ENCODE measurements at places on chromosomes 12 and 14.

DNA sequence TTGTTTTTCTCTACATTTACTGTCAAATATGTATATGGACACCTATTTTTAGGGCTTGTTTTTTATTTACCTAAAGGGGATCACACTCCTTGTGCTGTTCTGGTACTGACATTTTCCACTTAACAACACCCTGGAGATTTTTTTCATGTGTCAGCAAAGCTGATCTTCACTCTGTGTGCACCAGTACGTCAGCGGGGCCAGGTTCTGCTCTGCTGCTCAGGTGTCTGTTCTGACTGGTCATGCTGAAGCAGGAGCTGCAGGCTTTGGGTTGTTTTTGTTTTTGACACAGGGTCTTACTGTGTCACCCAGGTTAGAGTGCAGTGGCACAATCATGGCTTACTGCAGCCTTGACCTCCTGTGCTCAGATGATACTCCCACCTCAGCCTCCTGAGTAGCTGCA lies 81.9 kb upstream of the CCND2 start:
- DNase-seq, result no peak

- no peak for DNase-seq
Observed at GRCh38 chr14:68602507-68602906, 190.4 kb downstream of the ZFP36L1 start.

DNA sequence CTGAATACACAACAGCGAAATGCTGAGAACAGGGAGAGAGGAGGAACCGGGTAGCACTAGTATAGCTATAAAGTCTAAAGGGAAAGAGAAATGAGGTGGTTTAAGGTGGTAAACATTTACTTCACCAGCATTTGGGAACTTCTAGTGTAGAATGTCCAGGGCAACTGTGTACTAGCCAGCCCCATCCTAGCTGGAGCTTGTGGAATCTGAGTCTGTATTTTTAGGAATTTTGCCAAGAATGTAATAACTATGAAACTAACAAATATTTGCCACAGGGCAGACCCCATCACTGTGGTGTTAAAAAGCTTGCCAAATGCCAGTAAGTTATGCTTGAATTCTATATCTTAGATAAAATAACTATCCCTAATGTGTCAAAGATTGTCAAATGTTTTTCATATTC lies 398.9 kb upstream of the MIS18BP1 start:
- DNase-seq, result no peak

DNA sequence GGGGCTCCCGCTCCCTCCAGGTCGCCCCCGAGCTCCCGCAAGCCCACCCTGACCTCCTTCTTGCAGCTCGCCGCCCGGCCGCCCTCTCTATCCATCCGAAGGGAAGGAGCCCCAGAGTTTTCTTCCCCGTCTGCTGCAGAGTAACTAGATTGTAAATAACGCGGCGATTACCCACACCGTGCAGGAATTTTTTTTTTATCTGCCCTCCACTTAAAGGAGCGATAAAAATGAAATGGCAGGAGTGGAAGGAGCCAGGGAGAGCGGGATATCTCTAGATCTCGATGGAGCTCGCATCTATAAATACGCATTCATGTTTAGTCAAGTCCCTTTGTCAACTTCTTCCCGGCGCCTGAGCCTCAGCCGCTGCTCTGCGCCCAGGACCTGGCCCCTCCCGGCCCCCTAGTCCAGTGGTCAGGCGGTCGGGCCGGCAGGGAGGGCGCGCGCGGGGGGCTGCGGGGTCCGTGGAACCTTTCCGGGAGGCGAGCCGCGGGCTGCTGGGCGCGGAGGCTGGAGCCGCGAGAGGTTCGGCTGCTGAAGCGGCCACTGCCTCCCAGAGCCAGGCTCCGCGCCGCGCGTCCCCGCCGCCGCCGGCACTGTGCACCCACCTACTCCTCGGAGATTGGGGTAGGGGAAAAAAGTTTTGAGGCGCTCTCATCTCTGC lies 386.0 kb downstream of the BCAT1 start:
- peak; percentile 57 for DNase-seq

DNA sequence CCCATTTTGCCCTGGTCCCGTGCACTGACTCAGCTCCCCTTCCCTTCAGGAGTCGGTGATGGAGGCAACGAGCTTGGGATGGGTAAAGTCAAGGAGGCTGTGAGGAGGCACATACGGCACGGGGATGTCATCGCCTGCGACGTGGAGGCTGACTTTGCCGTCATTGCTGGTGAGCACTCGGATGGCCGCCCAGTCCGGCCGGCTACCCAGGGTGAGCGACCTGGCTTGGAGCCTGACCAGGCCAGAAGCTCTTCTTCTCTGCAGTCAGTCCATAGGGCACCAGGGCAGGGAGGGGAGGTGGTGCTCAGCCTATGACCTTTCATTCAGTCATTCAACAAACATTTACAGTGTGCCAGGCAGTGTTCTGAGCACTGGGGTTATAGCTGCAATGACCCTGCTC lies 39.8 kb downstream of the GPR68 start:
- no peak for DNase-seq

- DNase-seq, result no peak
Observed at GRCh38 chr14:64212666-64213065, 81.5 kb downstream of the ESR2 start.

GRCh38 chr14:39212693-39213092 lies 21.0 kb upstream of the MIA2 start:
- no peak for DNase-seq

GRCh38 chr12:94875525-94875924 lies 128.0 kb downstream of the NDUFA12 start:
- peak; percentile 10 for DNase-seq

- peak; percentile 33 for DNase-seq
Observed at GRCh38 chr12:76764856-76765255, 941 bp downstream of the ZDHHC17 start.

- no peak for DNase-seq
Observed at GRCh38 chr12:103505371-103506236, 9.8 kb upstream of the C12orf42 start.

DNA sequence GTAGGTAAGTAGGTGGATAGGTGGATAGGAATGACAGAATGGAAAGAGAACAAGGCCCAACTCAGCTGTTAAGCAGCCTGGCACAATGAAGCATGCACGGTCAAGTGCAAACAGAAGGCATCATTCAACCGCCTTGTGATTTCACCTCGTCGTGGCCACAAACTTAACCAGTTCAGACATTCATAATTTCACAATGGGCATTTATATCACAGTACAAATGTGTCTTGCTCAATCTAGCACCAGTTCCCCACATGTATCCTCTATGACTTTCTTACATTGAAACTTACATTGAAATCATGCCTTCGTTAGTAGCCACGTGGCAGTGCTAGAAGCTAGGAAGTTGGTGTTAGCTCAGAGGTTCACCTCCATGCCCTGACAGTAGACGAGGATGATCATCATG lies 207.5 kb downstream of the ETV6 start:
- no peak for DNase-seq

DNA sequence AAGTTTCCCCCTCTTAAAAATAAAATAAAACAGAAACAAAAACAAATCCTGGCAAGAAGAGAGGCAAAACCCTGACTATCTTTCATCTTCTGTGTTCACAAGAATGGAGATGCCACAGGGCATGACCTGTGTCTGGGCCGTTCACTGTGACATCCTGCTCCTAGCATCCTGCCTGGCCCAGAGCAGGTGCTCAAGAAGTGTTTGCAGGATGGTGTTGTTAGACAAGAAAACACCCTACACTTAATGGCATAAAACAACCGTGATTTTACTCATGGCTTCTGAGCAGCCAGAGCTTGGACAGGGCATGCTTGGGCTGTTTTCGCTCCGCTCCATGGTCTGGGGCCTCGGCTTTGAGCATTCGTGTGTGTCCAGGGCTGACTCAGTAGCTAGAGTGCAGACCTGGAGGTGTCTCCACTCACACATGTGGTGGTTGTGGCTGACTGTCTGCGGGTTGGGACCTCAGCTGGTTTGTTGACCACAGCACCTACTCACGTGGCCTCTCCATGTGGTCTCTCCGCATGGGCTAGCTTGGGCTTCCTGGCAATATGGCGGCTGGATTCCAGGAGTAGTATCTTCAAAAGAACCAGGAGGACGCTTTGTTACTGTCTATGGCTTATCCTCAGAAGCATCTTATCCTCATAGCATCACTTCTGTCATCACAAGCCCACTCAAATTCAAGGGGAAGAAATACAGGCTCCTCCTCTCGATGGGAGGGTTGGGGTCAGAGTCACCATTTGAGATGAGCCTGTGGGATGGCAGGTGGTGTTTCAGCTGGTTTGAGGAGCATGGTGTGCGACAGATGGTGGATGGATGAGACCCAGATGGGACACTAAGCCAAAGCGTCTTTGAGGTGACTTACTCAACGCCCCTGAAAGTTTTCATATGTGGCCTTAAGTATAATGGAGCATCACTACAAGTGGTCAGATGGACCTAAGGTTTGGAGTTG lies 33.2 kb upstream of the FZD10 start:
- no peak for DNase-seq

DNA sequence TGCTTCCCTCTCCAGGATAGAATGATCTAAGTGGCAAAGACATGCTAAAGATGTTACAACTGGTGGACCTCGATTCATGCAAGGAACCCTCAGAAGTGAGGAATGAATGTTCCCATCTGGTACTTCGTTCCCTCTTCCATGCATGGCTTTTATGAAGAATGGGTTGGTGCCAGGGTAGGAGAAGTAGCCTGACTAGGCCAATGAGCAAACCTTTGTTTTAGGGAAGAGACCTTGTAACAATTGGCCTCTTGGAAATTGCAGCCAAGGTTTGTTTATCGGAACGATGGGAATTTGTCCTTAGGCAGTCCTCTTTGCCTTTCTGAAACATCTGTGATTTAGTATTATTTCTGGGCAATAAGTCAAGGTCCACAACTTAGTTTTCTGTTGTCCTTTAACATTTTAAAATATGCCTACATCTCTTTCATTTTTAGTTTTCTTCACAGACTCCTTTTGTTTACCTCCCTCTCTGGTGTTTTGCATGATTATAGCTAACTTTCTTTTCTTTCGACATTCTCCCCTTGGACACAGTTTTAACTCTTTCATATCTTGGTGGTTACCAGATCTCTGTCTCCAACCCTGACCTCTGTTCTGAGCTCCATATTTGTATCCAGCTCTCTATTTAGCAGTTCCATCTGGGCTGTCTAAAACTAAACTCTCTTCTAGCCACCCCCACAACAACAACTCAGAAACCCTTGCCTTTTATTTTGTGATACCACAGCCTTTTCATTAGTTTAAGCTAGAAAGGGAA lies 70.0 kb downstream of the DIP2B start:
- peak; percentile 46 for DNase-seq

DNA sequence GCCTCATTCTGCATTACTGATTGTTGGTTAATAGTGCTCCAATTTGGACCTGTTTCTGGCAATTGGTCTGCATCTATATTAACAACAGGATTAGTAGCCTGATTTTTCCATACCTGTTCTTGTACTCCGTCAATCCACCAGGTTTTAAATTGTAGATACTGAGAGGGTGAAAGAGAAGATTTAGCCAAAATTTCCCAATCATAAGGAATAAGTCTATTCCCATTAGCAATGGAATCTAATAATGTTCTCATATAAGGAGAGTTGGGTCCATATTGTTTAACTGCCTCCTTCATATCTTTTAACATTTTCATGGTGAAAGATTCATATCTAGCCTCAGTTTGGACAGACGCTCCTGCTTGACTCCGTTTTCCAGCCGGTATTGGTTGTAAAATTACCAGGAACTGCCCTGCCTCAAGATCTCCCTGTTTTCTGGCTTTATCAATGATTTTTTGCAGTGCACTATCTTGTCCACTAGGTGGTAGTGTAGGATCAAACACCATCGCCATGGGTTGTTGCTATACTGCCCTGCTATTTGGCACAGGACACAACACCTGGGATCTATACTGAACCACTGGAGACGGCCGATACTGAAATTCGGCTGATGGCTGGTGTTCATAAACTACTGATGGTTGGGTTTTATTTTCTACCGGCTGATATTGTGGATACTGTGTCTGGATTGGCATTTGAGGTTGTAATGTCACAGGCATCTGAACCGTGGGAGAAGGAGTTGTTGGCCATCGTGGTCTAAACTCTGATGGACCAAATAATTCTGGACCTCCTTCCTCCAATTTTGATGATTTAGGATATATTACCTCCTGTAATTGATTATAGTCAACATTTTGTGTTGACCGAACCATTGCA lies 25.2 kb downstream of the DHRS4L2 start:
- DNase-seq, result peak; percentile 77

- peak; percentile 18 for DNase-seq
Observed at GRCh38 chr12:82517027-82517426, 158.7 kb downstream of the METTL25 start.

DNA sequence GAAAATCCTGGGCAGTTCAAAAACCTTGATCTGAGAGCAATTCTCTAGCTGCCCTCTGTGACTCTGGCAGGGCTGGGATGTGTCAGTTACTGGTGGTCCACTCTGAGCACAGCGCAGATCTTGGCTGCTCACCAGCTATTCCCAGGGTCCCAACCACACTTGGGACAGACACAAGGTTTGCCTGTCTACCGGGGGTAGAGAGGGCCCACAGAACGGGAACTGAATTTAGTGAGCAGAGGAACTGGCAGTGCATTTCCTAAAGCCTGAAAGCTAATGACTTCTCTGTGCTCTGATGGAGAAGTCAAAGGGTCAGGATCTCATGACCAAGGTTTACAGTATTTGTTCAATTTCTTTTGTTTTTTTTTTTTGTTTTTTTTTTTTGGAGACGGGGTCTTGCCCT lies 2.6 kb downstream of the PDE6H start:
- DNase-seq, result no peak

DNA sequence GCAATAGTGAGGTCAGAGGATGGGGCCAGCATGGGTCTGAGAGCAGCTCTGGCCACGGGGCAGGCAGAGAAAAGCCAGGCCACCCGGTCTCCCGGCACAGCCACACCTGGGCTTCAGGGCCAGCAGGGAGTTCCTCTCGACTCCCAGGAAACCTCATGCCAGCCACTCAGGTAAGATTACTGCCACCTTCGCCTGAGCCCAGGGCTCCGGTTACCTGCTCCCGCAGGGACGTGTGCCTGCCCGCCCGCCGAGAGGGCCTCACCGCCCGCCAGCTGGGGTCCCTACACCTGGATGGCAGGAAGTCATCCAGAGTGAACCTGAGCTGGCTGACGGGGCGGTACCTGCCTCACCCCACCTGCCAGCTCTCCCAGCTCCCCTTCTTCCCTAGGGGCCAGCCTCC lies 7.3 kb downstream of the JAG2 start:
- no peak for DNase-seq

DNA sequence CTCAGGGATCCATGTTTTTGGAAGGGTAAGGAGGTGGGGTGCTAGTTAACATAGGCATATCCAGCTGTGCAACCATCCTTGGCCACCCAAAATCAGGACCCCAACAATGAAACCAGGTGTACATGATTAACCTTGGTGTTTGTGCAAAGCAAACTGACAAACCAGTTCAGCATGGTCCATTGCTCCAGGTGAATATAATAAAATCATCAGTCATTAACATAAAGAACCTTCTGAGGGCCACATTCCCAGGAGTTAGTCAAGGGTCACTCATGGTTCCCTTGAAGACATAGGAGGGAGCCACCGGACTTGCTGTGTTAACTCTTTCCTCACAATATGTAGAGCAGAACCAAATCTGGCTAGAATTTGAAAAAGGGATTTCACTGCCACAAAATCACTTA lies 17.8 kb downstream of the SLC38A2 start:
- DNase-seq, result no peak

All from cardiac fibroblast (primary cell).